ENCODE measurements at places on chromosomes 11 and 22. TPM values are rescaled to one million over a fixed set of nuclear protein-coding genes. Genes with fewer than 3 reads are reported as not detected.

MUC2 gene
- total RNA-seq: not detected

CASTOR1 gene
- 5.8 TPM for total RNA-seq

MPEG1 gene
- under 0.01 TPM for total RNA-seq

MS4A12 gene
- not detected for total RNA-seq

RIC3 gene
- total RNA-seq: not detected

MMP7 gene
- not detected for total RNA-seq

RAB39A gene
- not detected for total RNA-seq

ANGPTL5 gene
- 1.2 TPM for total RNA-seq

ELFN2 gene
- total RNA-seq: 0.29 TPM

BIRC3 gene
- total RNA-seq: 1.8 TPM

EEF1G gene
- total RNA-seq: 1,049 TPM

ACTN3 gene
- total RNA-seq: not detected

CSKMT gene
- 6.2 TPM for total RNA-seq

PAX6 gene
- total RNA-seq: under 0.01 TPM
